ENCODE measurements at places on chromosomes 2 and 18.

DNA sequence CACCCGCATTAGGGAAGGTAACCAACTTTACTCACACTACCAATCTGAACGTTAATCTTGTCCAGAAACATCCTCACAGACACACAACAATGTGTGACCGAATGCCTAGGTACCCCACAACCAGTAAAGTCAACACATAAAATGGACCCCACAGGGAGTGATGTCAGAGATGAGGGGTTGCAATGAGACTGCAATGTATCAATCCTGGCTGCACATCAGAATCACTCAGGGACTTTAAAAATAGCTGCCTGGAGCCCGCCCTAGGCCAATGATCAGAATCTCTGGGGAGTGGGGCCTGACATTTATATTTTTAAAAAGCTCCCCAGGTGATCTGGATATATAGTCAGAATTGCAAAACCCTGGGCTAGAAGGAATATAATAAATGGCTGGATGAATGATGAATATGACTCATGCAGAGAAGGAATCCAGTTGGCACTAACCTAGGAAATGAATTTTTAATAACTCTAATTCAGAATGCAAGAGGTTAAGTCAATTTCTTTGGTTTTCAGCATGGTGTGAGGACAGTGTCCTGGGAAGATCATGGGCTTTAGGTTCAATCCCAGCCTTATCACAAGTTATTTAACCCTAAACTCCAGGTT is 92.8 kb downstream of the COLEC12 start:
- DNase-seq: no peak

DNA sequence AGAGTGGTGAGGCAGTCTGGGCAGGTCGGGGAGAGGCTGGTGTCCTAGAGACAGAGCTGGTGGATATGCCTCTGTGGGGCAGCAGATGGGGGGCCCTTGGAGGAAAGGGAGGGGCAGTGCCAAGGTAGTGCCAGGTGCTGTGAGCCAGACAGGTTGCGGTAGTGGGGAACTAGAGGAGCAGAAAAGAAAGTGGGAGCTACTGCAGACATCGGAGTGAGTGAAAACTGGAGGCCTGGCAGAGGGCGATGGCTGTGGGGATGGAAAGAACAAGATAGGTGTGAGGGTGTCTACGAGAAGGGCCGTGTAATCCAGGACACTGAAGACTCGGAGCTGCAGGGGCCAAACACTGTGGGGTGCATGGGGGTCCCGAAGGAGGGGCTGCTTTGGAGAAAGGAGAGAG is 21.7 kb downstream of the C1QL2 start:
- DNase-seq: no peak

- DNase-seq: peak; percentile 52
Observed at GRCh38 chr2:239824046-239824694, 201.0 kb downstream of the NDUFA10 start.

DNA sequence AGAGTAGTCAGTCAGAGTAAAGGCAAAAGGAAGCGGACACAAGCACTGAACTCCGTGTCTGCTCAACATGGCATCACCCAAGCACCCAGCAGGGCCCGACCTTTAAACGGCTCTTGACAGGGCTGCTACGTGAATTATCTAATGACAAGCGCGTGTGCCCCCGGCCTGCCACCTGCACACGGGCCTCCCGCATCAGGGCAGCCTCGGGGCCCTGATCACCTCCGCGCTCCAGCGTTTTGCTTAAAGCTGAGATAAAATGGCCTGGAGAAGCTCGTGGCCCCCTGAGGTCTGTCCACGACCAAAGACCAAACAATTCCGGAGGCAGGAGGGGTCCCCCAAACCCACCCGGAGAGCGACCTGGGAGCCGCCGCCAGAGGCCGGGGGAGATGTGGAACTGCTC is 376 bp downstream of the NDUFA10 start:
- no peak for DNase-seq

DNA sequence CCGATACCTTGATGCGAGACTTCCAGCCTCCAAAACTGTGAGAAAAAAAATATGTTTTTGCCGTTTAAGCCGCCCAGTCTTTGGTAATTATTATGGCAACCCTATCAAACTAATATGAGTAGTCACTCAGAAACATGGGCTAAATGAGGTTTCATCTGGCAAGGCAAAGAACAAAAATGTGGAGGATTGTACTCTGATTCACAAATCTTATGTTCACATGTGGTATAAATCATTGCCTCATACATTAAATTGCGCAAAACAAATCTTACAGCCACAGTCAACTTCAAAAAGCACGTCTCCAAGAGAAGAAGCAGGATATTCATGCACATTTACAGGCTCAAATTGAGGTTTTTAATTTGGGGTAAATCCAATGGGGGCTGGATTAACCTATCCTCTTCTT is 1435.4 kb upstream of the LRRTM1 start:
- no peak for DNase-seq

DNA sequence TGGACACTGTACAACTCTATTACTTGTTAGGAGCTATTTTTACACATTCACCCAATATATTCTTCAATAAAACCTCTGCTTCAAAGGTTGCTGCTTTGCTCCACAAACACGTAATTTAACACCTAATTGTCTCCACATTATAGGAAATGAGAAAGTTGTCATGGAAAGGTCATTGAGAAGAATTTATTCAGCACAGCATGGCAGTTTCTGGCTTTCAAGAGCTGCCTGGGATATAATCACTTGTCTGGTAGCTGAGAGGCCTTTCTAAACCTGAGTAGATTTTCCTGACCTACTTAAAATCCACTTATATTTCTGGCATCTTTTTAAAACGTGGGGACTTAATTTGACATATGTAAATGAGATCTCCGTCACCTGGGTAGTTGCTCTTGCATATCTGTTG is 216.1 kb downstream of the ZNF804A start:
- peak; percentile 26 for DNase-seq

DNA sequence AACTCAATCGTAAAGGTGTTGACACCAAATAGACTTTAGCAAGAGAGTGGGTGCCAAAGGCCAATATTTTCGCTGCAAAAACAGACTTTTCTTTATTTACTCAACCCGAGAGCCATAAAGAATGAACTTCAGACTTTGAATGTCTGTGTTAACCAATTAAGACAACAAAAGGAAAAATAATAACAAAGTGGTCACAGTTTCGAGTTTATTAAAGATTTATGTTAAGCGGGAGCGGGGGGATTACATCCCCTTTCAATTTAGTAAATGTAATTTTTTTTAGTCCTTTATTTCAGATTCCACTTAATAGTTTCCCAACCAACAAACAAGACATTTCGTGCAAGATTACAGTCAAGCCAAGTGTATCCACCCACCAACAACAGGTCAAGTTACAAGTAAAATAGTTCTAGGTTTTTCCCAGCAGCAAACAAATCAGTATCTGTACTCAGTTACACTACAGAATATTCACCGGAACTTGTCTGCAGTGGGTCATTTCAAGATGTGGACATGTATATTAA is 9.0 kb downstream of the CDH2 start:
- no peak for DNase-seq

GRCh38 chr2:128444121-128444771 is 125.6 kb upstream of the HS6ST1 start:
- no peak for DNase-seq

DNA sequence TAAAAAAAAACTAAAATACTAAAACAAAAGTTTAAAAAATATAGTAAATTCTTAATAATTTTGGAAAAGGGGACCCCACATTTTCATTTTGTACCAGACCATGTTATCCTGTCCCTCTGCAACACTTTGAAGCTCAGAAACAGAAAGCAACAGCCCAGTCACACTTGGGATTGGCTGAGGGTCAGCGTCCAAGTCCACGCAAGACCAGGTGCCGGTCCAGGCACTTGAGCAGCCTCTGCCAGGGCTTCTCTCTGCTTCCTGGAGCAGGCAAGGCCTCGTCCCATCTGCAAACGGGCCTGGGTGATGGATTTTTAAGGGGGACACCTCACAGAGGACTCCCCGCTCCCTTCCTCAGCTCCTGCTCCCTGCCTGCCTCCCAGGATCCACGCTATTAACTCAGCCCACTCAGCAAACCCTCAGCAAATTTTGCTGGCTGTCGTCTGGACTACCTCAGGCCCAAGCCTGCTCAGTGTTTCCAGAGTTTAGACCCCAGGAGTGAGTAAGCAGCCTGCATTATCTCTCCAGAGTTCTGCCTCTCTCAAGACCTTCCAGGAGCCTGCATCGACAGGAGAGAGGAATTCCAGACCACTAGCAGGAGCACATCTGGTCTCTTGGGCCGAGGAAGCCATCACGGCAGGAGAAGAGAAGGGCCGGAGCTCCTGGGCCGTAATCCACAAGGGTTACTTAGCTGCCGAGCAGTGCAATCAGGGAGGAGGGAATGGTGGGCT is 88.7 kb upstream of the STPG4 start:
- no peak for DNase-seq

GRCh38 chr2:205720451-205720902 is 38.2 kb downstream of the NRP2 start:
- no peak for DNase-seq

GRCh38 chr18:71630696-71631095 is 913.4 kb downstream of the CBLN2 start:
- no peak for DNase-seq

GRCh38 chr2:177169810-177170514 is 42.6 kb upstream of the HNRNPA3 start:
- peak; percentile 93 for DNase-seq

DNA sequence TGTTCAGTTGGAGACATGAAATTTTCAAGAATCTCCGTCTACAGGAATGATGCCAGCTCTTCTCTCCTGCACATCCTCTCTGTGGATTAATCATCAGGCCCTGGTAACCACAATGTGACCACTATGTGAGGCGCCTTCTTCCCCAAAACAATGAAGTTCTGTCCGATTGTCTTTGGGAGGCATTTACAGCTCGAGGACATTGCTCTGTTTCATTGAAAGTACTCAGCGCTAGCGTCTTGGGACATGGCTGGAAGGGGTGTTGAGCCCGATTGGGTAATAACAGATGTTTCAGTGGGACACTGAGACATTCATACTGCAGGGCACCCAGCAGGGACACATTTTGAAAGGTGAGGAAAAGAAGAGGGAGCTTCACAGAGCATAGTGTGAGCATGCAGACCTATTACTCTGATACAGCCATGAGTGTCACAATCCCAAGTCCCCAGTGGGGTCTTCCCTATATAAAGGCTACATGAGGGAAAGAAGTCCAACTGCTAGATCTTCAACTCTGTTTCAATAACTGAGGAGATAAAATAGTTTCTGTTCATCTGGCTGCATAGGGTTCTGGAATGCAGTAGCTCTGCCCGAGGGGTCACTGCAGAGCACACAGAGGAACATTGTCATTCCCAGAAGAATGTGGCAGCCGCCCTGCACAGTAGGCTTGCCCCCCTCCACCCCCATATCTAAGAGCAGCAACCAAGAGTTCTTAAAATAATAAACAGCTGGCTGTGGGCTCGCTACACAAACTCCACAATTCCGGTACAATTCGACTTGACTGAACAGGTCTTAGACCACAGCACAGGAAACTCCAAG is 237.3 kb downstream of the OSR1 start:
- no peak for DNase-seq

GRCh38 chr2:110099471-110100225 is 16.0 kb downstream of the MALL start:
- no peak for DNase-seq

DNA sequence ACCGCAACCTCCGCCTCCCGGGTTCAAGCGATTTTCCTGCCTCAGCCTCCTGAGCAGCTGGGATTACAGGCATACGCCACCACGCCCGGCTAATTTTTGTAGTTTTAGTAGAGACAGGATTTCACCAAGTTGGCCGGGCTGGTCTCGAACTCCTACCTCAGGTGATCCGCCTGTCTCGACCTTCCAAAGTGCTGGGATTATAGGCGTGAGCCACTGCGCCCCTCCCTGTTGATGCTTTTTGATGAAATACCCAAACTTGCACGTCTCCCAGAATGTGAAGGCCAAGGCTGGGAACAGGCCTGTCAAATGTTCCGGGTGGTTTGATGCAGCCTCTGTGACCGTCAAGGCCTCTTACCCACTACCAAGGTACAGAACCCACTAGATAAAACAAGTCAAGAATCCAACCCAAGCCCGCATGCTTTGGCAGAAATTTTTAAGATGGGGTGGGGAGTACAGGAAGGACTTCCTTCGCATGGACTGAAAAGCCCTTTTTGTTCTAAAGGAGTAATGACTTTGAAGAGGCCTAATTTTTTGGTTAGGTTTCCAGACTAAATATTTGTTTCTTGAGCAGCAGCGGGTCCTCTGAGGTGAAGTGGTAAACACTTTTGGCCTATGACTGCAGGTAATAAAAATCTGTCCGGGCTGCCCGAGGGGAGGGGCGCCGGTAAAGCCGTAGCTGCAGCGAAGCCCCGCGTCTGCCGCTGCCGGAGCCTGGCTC is 3.7 kb upstream of the EVX2 start:
- DNase-seq: no peak

- DNase-seq: no peak
Observed at GRCh38 chr2:224841910-224842309, 125.7 kb upstream of the CCDC195 start.

GRCh38 chr2:27078267-27079194 is at the start of gene EMILIN1:
Gene EMILIN1 (plus strand): TSS chr2:27078615. CDS start chr2:27079066, 451 bp downstream.
- DNase-seq: no peak

DNA sequence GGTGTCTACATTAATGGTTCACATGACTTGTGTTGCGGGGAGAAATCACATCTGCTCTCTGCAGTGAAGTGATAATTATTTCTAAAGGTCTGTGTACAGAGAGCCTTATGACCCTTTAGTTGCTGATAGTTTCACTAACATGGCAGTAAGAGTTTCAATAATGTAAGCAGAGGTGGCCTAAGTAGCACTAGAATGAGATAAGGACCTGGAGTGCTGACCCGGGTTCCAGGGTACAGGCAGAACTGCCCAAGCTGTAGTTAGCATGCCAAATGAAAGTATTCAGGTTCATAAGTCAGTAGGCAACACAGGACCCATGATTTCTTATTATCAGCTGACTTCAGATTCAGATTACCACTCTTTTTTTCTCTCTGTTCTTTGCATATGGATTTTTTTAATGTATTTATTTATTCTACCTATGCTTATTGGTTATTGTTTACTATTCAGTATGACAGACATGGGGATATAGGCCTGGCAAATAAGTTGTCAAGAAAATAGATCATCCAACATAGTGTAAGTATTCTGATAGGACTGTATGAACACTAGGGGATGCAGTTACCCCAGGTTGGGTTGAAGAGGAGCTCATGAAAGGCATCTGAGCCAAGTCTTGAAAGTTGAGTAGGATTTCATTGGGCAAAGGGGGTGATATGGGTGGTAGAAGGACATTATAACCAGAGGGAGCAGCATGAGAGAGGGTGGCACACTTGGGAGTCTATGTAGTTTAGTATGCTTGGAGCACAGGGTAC is 105.2 kb downstream of the CCDC85A start:
- DNase-seq: no peak

DNA sequence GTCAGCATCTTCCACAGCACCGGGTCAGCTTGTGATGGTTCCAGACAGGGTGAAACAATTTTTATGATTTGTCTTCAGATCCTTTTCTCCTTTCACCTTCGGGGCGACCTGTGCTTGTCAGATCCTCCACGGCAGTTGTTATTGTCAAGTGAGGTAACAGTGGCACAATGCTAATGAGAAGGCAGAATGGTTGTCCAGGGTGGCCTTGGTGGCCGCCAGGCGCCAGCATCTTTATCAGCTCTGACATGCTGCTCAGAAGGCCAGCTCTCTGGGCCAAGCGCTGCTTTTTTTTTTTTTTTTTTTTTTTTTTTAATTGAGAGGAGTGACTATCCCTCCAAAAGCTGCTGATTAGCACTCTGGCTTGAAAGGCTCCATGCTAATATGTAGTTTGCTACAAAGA is 52.3 kb upstream of the MGAT5 start:
- DNase-seq: no peak

- no peak for DNase-seq
Observed at GRCh38 chr2:159285433-159285832, 1.1 kb downstream of the WDSUB1 start.

- no peak for DNase-seq
Observed at GRCh38 chr18:33871363-33872025, 293.5 kb downstream of the ASXL3 start.

- no peak for DNase-seq
Observed at GRCh38 chr18:45571714-45572113, 43.6 kb upstream of the SLC14A2 start.
